ENCODE measurements at places on chromosomes 3 and 15. TPM values are rescaled to one million over a fixed set of nuclear protein-coding genes. Genes with fewer than 3 reads are reported as not detected.
A peak's percentile ranks its signal among the peaks of the same experiment; 100 is the strongest.

DNA sequence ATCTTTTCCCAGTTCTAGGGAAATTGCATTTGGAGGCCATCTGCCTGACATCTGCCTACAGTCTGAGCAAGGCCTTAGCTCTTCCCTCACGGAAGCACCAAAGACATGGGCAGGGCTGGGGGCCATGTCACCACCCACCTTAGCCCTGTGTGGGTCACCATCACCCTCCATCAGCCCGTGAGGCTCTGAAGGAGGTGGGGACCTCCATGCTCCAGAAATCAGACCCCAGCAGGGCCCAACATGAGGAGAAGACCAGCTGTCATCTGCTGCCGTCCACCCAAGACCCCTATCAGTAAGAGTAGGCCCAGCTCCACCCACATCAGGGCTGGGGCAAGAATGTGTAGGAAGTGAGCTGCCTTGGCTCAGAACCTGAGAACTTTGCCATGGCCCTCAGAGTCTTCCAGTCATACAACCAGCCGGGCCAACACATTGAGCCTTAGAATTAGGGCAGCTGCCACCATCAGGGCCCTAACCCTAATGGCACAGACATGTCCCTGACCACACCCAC, 1.9 kb downstream of the TMIE start:
- no peak for DNase-seq

Gene SEMA3F
- 0.17 TPM for total RNA-seq

DNA sequence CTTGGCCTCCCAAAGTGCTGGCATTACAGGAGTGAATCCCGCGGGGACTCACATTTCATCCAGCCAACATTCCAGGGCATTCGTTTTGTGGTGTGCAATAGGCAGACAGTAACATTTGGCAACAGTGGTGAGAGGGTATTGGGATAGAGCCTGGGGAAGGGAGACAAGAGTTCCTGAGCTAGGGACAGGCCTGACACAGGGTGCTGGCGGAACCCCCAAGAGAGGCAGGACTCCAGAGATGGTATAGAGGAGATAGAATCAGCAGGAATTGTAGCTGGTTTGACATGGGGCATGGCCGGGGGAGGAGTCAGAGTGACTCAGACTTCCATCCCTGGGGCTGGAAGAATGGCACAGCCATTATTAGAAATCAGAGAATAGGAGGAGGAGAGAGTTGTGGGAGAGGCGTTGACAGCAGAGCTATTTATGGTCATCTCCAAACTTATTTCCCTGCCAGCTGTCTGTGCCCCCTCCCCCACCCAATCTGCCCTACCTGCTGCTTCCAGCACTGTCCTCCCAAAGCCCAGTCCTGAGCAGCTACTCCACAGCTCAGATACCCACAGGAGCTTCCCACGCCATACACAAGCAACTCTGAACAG, 4.4 kb upstream of the IDH2 start:
- peak; percentile 62 for DNase-seq

Gene C3orf22
- total RNA-seq: not detected

Gene CCDC13
- total RNA-seq: 0.77 TPM

Gene C3orf20
- not detected for total RNA-seq

GRCh38 chr15:77143616-77144015, 72.7 kb upstream of the TSPAN3 start:
- DNase-seq: peak; percentile 19

DNA sequence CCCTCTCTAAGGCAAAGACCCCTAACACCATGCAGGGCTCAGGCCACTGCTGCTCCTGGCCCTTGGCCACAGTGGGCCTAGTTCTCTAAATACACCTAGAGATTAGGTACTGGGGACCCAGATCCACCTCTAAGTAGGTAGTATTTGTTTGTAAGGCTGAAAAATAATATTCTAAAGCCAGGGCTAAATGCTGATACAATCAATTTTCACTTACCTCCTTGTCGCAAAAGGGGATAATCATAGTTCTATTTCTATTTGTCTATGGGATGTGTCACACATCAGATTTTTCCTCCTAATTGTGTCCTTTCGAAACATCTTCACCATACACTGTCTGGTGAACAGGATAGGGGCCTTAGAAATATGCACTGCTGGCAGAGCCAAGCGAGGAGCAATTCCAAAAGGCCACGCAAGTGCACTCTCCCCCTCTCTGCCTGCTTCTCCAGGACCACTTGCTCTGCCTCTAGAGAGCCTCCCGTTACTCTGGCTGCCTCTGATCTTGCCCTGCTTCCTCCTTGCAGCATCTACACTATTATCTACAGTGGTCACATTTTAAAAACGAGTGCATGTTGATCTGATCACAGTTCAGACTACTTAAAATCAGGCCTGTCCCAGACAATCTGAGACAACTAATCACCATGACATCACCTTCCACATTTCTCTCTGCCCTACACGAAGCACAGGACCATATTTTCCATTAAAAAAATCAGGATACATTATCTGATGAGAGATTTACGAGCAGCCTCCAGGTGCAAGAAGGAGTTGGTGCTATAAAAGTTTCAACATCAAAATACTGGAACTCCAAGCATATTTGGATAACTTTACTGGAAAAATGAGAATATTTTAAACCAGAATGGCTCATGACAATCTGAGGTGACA, 115.4 kb downstream of the MYLK start:
- no peak for DNase-seq

Gene EIF4E3
- total RNA-seq: 0.11 TPM

DNA sequence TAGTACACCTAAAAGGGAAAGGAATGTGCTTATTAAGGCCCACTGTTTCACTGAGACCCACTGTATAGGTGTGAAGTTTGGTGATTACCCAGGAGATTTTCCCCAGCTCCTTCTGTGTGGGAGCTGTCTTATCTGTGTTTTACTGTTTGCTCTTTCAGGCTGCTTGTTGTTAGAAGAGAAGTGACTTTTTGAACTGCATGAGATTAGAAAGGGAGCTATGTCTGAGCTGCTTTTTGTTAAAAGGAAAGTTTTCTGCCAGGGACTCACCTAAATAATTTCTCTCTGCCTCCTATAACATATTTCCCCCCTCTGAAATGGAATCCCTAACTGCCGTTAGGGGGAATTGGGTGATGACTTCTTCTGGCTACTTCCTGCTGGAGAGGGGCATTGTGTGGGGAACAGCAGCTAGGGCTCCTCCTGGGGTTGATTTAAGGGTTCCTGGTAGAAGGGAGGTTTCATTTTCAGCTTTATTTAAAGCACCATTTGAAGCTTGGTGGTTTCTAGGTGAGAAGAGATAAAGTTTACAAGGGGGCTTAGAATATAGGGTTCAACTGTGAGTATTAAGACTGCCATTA, 77.1 kb upstream of the ATP11B start:
- DNase-seq: no peak

- DNase-seq: peak; percentile 98
Observed at GRCh38 chr15:67144609-67145311, 79.4 kb downstream of the SMAD3 start.

Gene PFN2
- total RNA-seq: 163 TPM

Gene NR2E3
- not detected for total RNA-seq

Gene SCN11A
- not detected for total RNA-seq

- no peak for DNase-seq
Observed at GRCh38 chr15:41872166-41872747, 21.6 kb downstream of the SPTBN5 start.

Gene CTDSPL
- 25.6 TPM for total RNA-seq

GRCh38 chr3:195714380-195715011, 6.3 kb upstream of the MUC20 start:
- DNase-seq: no peak

GRCh38 chr15:45141386-45141785, 11.6 kb downstream of the DUOX1 start:
- DNase-seq: no peak

DNA sequence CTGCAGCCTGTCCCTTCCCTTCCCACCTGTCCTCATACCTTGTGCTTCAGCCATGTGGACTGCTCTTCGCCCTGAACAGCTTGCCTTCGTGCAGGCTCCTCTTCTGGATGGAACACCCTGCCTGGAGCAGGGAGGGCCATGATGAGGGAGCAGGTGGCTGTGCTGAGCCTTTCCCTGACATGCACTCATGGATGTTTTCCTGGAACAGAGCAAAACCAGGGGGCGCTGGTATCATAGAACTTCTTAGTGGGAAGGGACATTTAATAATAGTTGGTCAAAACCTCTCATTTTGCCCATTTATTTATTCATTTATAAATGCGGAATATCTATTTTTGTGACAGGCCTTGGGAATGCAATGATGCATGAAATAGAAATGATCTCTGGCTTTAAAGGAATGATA, 149.3 kb downstream of the CACNA1D start:
- no peak for DNase-seq

GRCh38 chr3:81699536-81700320, 61.7 kb downstream of the GBE1 start:
- no peak for DNase-seq

Gene GPR15
- not detected for total RNA-seq

GRCh38 chr15:38683382-38684242, 119.0 kb upstream of the RASGRP1 start:
- peak; percentile 35 for DNase-seq

Gene MESD
- total RNA-seq: 19.4 TPM

GRCh38 chr3:23389686-23390085, 186.6 kb downstream of the UBE2E2 start:
- no peak for DNase-seq

DNA sequence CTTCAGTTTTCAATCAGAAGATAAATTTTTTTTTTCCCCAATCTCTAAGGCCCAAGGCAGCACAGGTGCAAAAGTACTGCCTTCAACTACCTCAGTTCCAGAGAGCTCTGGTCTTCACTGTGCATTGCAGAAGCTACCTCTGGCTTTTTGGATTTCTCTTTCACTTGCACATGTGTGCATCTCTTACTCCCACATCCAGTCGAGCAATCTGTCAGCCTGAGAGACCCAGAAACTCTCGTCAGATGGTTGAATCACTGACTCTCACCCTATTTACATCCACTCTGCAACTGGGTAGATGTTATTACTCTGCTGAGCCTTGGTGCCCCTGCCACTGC, 813.8 kb downstream of the NR2F2 start:
- no peak for DNase-seq

DNA sequence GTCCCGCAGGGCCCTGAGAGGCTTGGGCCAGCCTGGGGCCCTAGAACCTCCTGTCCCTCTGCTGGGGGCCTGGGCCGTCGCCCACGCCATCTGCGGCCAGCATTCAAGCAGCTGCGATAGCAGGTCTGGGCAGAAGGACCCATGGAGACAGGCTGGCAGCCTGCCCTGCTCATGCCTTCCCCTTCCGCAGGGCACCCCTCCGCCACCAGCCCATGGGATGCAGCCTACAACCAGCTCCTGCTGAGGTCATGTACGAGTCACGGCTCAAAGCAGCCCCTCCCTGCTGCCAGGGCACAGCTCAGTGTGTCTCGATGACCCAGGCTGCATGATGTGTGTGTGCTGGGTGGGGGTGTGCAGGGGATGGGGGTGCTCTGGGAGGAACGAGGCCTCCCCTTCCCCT, 27.8 kb downstream of the DUSP7 start:
- DNase-seq: peak; percentile 31

GRCh38 chr3:65833761-65834505, 204.8 kb downstream of the MAGI1 start:
- peak; percentile 75 for DNase-seq

DNA sequence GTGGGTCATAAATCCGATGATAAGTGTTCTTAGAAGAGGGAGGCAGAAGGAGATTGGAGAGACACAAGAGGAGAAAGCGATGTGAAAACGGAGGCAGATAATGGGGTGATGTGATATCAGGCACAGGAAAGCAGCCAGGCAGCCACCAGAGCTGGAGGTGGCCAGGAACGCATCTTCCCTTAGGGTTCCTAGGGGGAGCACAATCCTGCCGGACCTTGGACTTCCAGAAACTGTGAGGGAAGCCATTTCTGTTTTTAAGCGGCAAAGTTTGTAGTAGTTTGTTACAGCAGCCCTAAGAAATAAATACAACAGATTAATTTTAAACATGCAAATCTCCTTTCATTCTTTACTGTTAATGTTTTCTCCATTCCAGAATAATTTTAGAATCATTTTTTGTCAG, 259.9 kb upstream of the TMC3 start:
- no peak for DNase-seq

Measured in LHCN-M2 (cell line).